ENCODE measurements at places on chromosomes 2 and 18.

- no peak for DNase-seq
These were observed 54.2 kb downstream of the SERTAD2 start for GRCh38 chr2:64599469-64599868.

DNA sequence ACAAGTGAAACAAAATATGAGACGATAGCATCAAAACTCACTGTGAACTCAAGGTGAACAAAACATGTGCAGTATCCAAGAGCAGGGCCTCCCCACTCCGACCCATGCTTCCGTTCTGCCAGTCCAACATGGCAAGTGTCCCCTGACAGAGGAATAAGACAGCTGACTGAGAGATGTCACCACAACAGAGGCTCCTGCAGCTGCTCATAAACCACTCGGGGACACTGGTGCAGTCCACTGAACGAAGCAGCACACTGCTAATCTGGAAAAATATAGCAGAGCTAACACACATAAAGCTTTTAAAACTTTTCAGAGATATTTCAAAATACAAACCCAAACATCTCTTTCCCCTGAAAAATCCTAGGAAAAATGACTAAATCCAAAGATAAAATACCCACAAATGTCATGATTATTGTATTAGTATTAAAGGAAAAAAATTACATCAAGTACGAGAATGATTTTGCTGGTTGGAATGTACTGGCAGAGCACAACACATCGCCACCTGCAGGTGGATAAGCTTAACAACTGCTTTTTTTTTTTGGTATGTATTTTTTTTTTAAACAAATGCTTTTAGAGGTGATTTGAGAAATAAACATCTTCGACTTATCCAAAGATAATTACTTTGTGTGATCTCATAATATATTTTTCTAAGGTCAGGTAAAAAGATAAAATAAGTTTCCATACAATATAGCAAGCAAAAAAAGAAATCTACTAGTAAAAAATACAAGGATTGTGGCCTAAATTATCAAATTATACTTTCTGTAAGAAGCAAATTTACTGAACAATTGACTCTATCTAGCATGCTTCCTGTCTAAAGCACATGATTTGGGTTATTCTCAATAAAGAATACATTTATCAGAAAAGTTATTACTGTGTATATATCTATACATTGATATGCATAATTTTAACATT lies 18.6 kb downstream of the THADA start:
- DNase-seq, result no peak

DNA sequence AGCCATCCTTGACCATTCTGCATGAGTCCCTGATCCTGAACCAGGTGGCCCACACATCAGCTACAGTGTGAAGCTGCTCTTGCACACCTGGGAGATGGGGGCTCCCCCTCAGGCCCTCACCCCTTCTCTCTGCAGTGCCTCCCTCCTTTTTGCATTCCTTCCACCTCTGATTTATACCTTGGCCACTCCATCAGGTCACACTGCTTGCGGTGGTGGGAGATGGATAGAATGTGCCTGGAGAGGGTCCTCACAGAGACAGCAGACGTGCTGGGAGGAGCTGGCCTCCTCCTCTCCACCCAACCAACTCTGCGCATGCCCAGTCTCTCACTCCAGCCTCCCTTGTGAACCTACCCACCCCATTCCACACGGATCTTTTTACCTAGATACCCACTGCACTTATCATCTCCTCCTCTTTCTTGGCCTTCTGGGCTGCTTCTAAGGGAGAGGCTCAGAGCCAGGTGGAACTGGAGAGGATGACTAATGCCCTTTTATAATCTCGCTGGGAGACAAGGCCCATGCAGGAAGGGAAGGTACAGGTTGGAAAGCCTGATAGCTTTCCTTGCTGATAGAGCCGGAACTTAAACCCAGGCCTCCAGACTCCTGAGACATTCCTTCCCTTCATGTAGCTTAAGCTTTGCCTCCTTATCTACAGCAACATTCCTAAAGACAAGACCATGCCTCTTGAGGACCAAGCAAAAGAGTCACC lies 205.1 kb downstream of the ZBTB7C start:
- no peak for DNase-seq

DNA sequence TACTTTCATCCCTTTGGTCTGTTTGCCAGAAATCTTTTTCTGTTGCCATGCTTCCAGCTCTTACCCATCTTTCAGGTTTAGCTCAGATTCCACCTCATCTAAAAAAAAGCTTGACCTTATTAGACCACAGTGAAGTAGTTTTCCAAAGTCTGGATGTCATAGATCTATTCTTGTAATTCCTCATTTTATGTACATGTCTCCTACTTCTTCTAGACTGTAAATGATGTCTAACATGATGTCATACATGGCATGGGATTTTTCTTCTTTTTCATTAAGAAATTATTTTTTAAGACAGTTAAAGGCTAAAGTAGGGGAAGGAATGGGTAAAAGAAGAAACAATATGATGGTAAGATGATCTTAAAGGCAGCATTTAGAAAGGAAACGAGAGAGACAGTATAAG lies 11.3 kb downstream of the GLS start:
- no peak for DNase-seq

GRCh38 chr2:143452817-143453451 lies 323.7 kb downstream of the ARHGAP15 start:
- DNase-seq, result no peak

DNA sequence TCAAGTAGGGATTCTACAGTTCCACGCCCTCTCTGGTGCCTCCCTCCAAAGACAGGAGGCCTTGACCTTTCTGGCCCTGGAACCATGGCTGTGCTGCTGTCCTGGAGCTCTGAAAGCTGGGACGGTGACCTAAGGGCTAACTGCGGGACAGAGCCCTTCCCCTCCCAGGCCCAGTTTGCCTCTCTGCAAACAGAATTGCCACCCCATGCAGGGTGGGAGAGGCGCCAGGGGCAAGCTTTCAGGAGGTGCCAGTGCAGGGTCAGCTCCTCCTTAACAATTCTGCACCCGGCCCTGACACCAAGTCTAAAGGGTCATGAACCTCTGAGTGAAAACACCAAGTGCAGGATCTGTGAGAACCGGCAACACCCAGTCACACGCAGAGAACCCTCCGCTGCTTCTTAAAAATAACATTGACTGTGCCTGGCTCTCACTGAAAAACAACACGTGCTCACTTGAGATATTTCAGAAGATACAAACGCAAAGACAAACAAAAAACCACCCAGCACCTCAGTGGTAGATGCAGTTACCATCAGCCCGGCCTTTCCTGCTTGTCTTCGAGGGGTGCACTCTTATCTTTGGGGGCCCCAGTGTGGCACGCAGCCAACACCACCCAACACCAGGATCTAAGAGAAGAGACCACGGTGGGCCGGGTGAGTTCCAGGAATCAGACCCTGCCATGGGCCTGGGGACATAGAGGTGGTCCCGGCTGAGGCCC lies 1.1 kb upstream of the SNED1 start:
- peak; percentile 64 for DNase-seq

DNA sequence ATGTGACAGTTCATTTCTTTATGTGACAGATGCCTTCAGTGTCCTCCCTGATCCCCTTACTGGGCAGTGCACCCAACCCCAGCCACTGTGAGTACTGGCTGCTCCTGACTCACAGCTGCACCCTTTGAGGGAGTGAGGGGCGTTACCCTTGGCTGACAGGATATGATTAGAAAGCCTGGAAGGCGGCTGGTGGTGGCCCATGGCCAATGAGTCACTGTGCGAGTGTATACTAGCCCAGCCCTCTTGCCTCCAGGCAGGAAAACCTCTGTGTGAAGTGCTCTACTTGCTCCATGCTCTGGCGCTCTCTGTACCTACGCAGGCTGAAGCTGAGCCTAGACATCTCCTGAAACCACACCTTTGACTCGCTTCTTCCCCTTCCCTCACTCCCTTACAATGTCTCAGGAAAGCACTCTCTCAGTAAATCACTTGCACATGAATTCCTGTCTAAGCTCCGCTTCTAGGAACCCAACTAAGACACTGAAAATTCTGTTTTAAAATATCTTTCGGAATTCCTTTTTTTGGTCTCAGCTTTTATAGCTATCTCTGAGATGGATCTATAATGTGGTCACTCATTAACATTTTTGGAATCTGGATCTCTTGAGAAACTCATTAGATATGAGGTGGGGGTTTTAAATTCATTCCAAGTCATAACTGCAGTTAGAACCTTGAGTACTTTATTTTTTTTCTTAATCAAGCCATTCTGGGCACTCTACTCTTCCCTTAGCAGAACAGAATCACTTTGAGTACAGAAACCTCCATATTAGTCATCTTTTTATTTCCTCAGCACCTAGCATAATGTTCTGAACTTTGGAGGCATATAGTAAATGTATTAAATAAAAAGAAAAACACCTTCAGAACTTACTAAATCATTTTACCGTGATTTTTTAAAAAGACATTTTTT lies 25.3 kb upstream of the STAM2 start:
- DNase-seq, result no peak

GRCh38 chr2:150101947-150102346 lies 385.5 kb downstream of the RND3 start:
- DNase-seq, result no peak

- no peak for DNase-seq
These were observed 21.0 kb downstream of the CHST10 start for GRCh38 chr2:100396483-100396882.

DNA sequence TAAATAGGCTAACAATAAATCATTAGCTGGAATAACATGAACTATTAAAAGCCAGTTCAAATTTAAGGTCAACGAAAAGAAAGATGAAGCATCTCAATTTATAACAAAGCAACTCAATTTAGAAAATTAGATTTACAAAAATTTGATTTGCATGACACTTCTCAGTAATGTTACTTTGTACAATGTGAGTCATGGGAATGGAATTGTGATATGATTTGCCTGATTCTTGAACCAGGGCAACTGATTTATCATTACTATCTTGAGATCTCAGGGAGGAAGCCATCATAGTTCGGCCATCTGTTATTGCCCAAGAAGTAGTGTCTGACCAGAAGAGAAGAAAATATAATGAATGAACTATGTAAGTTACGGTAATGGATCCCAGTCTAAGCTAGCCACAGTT lies 193.1 kb downstream of the RIT2 start:
- no peak for DNase-seq

DNA sequence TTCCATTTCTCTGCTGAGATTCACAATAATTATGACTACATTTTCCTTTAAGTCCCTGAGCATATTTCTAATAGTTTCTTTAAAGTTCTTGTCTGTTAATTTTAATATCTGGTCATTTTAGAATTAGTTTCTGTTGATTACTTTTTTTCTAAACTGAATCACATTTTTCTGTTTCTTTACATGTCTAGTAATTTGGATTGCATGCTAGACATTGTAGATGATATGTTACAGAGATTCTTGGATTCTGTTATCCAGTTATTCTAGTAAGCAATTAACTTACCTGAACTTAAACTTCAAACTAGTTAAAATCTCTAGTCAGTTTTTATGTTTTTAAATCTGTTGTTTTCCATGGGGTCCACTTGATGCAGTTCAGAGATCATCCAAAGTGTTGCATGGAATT lies 214.0 kb downstream of the MYO1B start:
- no peak for DNase-seq

- DNase-seq, result no peak
These were observed 3.0 kb downstream of the PAX8 start for GRCh38 chr2:113275556-113276215.

- DNase-seq, result no peak
These were observed 43.0 kb upstream of the HNMT start for GRCh38 chr2:137921105-137921880.

DNA sequence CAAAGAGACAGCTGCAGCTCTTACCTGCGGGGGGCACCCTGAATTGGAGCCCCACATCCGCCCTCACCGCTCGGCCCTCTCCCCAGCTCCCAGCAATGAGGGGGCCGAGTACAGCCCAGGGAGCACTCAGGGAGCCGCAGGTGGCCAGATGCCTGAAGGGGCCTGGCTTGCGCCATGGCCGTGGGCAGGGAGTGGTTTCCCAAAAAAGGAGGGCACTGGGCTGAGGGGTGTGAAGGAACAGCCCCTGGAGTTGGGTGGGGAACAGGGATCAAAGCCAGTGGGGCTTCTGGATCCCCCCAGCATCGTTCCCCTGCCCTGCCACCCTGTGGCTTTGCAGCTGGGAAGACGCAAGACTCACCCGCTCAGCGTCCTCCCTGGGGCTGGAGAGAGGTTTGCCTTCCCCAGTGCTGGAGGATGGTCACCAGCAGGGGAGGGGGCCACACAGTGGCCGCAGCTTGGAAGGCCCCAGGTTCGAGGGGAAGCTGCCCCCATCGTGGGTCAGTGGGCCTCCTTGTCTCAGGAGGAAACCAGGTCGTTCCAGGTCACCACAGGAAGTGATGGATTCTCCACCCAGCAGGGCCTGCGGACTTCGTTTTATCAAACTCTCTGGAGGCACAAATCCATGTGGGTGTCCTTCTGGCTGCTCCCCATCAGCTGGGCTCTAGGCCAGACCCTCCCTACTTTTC lies 68.2 kb upstream of the HPCAL1 start:
- no peak for DNase-seq

DNA sequence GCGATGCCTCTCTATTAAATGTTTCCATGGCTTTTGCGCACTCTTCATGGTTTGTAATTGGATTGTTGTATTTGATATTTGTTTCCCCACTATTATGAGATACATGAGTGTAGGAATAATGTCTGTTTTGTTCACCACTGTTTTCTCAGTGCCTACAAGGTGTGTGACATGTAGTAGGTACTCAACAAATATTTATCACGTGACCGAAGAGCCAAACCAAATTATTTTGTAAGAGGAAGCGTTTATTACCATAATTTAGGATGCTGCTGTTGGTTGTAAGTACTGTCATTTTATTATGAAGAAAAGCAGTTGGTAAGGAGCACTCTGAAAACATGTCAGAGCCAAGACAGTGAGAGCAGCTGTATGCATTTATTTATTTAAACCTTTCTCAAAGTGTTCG lies 32.2 kb upstream of the CTLA4 start:
- no peak for DNase-seq

DNA sequence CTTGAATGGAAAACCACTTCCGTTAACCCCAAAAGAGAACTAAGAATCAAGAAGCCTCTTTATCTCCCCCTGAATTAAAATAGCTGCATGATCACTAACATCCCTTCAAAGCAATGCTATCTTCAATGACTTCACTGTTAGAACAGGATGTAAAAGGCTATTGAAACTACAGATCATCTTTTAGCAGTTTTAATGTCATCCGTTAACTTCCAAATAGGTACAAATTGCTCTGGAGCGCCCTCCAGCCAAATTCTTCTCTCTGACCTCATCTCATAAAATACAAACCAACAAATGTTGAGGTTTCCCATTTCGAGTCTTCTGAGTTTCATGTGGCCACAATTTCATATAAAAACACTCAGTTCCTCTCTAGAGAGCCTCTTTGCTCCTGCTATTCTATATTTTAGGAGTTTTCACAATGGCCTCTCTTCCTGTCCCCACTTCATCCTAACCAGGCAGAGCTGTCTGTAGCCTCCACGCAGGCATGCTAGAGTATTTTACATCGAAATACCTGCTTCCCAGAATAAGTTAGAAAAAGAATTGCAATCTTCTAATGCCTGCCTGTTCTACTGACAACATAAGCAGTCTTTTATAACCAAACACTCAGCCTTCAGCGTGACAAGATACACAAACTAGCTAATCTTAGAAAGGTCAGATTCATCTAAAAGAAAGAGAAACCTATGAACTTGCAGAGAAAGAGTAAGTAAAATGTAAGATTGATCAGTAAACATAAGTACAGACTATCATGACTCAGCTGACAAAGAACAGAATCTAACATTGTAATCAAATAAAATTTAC lies 37.9 kb downstream of the B4GALT6 start:
- no peak for DNase-seq
